Stimulated activated CD4-positive, alpha-beta T cell treated with anti-CD3 and anti-CD28 coated beads, Interleukin-2, amount 100 ng/mL, for 24 hours (primary cell): ENCODE measurements at places on chromosomes 5 and 9.

DNA sequence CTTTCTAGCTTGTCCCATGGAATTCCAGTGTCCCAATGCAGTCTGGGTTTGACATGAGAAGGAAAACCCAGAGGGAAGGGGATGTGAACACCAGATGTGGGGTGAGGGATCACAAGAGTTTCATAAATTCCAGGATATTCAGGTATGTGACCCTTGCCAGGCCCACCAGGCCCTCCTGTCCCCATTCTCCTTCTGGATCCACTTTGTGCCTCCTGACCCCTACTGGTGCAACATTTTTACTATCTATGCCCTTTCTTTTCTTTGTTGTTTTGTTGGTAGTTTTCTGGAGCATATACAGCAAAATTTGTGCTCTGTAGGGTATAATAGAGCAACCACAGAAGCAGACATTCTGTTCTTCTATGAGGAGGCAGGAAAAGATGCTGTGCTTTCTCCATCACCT, 597.0 kb upstream of the GRAMD2B start:
- no peak for DNase-seq

DNA sequence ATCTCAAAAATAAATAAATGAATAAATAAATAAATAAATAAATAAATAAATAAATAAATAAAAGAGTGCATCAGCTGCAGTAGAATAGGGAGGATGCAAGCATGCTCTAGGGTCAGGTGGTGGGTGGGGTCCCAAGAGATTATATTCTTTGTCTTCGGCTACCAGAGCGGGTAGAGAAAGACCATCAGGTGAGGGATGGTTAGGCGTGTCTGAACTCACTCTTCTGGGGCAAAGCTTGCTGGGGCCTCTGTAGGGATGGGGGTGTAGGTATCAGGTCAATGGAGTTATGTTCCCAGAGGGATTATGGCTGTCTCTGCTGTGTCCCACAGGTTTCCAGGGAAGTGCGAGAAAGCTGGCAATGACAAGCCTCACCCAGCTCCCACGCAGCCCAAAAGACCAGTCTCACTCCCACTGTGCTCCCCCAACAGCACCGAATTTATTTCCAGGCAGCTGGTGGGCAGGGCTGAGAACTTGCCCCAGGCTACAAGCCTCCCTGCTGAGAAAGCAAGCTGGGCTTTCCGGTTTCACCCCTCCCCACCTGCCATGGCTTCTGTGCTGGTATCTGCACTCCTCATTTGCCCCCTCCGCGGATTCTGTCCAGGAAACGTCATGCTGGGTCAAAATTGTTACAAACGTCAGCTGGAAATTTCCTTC, 180.8 kb downstream of the LURAP1L start:
- DNase-seq: no peak

DNA sequence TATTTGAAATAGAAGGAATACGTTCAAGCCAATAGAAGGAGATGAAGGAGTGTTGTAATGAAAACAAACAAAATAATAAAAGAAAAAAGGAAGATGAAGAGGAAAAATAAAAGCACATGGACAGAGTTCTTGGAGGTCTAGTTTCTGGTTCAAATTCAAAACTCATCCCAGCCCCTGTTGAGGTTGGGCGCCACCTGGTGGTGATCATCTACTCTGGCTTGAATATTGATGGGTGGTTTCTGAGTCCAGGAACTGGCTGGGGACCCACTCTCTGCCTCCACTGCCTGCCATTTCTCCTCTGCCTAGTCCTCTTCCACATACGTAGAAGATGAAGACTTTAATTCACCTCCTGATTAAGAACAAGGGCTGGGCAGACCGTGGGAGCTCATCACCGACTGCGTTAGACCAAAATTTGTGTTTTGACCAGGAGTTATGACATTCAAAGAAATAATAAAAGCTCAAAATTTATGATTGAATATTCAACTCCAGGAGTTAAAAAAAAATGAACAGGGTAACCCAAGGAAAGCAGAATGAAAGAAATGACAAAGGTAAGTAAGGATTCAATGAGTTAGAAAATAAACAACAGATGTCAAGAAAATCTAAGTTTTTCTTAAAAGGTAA, 99.0 kb upstream of the SLC1A3 start:
- peak; percentile 83 for DNase-seq

DNA sequence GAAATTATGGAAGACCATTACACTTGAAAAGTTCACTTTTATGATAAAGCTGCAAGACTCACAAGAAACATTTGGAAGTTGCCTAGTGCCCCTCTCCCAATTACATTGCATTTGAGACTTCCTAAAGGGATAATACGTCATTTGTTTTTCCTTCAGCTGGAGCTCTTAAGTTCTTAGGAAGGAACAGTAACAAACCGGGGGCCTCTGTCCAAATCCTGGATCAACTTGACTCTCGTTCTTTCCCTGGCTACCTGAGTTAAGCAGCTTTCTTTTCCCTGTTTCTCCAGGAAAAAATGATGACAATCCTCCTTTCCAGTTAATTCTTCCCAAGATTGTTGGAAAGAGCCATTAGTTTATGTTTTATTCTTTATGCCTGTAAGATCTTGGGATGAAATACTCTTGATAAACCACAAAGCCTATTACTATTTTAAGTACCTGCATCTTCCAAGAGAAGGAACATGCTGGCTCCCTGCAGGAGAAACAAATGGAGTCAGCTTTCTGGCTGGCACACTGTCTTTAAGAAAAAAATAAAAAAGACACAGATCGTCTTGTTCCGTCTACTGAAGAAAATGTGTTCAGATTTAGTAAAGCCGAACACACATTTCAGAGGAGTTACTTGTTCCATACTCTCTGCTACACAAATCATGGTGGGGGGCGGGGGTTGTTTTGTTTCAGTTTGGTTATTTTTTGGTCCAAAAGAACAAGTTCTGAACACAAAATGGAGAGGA, 297.9 kb downstream of the EFNA5 start:
- no peak for DNase-seq

- no peak for DNase-seq
Observed at GRCh38 chr5:5953584-5954274, 424.6 kb downstream of the MED10 start.
